Stimulated activated CD4-positive, alpha-beta T cell treated with anti-CD3 and anti-CD28 coated beads, Interleukin-1b, Interleukin-23, amount 100 ng/mL, for 4 hours (primary cell): ENCODE measurements at places on chromosomes 3 and 15.

DNA sequence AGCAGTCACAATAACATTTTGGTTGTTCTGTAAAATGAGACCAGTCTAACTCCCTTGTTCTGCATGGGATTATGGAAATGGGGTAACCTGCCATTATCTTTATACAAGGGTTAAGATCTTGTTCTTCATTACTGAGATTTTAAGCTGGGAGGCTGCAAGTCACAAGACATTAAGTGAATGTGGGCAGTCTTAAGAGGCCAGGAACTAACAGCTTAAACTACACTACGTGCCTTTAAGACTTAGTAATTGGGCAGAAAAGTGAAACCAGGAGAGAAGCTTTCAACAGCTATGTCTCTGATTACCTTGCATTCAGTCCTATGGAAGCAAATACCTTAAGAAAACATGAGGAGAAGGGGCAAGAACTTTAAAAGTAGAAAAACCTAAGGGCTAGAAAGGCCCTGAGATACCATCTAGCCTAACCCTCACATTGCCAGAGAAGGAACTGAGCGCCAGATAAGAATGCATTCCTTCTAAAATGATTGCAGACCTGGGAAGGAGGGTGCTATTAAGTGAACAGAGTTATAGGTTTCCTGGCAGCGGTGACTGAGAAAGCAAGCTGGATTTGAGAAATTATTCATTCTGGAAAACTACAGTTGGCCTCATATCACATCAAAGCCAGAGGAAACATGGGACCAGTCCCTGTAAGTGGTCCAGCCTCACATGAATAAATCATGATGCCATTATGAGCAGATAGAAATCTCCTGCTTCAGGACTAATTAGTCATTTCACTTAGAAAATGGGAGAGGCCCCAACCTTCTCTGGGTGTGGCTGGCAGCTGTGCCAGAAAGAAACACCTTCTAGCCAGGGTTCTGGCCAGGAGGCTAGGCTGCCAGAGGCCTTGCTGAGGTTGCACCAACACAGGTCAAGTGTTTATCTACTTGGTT, 32.9 kb downstream of the DAPK2 start:
- no peak for DNase-seq

GRCh38 chr3:190320594-190321362, 1.5 kb downstream of the CLDN1 start:
- no peak for DNase-seq

DNA sequence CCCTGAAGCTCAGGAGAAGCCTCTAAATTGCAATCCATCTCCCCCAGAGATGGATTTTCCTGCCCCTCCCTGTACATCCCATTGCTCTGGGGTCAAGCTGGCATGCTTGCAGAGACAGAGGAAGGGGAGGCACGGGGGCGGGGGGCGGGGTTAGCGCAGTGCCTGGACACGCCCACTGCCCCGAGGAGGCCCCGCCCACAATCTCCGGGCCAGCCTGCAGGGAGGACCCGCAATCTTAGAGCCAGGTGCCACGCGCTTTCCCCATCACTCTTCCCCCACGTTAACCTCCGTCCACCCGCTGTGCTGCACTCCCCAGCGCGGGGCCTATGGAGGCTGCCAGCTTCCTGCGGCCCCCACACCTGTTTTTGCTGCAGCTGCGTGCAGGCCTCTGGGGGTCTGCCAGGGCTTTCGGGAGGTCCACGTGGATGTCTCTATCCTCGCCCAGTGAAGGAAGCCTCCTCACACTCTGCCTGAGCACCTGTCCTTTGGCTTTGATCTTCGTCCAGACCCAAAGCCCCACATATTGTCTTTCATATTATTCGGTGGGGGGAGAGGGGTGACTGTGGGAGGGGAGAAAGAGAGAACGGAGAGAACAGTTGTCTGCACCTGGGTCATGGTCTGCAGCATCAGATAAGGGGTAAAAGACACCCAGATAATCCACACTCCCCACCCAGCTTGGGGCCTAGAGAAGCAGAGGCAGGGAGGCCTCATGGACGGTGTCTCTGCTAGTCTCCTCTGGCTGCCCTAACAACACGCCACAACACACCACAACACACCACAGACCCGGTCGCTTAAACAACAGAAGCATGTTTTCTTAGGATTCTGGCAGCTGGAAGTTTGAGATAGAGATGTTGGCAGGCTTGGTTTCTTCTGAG, 118.0 kb upstream of the MEF2A start:
- DNase-seq = no peak

- peak; percentile 5 for DNase-seq
Observed at GRCh38 chr3:45546716-45547701, 47.5 kb upstream of the LIMD1 start.

DNA sequence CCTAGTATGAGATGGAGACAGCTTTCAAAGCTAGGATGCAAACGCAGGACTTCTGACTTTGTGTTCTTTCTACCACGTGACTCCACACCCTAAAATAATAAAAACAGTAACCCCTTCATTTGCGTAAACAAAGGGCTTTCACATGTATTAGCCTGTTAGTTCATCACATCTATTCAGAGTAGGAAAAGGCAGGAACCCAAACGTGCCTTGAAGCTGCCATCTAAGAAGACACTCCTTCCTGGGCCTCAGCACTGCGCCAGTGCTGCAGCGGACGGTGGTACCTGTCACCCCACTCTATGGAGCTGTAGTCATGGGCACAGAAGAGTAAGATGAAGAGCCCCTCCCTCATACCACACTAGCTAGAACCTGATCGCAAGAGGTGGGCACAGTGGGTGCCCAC, 34.3 kb downstream of the PLD1 start:
- DNase-seq = no peak
